ENCODE measurements at places on chromosomes 3 and 15. TPM values are rescaled to one million over a fixed set of nuclear protein-coding genes. Genes with fewer than 3 reads are reported as not detected.

- no peak for DNase-seq
Observed at GRCh38 chr3:49724586-49724985, 835 bp upstream of the GMPPB start.

DNA sequence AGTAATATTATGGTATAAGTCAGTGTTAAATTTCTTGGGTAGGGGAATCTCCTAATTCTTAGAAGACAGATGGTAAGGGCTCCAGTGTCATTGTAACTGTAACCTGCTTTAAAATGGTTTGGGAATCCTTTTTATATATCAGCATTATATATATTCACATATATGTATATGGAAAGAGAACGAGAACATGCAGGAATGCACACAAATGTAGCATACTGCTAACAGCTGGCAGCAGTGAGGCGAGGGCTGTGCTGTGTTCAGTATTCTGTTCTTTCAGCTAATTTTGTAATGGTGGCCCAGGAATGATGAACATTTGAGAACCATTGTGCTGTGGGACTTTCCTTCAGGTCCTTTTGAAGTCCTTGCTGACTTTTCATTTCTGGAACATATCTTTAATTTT is 60.8 kb downstream of the EEFSEC start:
- no peak for DNase-seq

GRCh38 chr15:68515371-68516095 is 63.3 kb upstream of the CORO2B start:
- DNase-seq = no peak

DNA sequence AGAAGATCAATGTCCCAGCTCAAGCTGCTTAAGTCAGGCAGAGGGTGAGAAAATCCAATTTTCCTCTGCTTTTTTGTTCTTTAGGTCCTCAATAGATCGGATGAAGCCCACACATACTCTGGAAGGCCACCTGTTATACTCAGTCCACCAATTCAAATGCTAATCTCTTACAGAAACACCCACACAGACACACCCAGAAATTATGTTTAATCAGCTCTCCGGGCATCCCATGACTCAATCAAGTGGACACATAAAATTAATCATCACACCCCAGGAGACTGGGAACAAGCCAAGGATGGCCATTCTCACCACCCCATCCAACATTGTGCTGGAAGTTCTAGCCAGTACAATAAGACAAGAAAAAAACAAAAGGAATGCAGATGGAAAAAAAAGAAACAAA is 67.8 kb upstream of the SLC24A5 start:
- DNase-seq = no peak

DNA sequence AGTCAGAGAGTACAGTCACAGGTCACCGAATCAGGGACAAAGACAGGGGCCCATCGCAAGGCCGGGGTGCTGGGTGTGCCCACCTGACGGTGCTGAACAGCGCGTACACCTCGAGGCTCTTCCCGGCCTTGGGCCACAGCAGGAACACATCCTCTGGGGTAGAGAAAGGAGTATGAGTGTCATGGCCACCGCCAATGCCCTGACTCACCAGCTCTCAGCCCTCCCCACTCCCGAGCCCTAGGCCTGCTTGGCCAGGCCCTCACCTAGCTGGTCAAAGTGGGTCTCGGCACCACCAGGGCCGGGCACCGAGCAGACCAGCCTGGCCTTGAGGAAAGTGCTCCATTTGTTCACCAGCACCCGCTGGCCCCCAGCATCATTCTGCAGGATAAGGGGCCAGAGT is 4.2 kb downstream of the SEMA3G start:
- DNase-seq = no peak

DNA sequence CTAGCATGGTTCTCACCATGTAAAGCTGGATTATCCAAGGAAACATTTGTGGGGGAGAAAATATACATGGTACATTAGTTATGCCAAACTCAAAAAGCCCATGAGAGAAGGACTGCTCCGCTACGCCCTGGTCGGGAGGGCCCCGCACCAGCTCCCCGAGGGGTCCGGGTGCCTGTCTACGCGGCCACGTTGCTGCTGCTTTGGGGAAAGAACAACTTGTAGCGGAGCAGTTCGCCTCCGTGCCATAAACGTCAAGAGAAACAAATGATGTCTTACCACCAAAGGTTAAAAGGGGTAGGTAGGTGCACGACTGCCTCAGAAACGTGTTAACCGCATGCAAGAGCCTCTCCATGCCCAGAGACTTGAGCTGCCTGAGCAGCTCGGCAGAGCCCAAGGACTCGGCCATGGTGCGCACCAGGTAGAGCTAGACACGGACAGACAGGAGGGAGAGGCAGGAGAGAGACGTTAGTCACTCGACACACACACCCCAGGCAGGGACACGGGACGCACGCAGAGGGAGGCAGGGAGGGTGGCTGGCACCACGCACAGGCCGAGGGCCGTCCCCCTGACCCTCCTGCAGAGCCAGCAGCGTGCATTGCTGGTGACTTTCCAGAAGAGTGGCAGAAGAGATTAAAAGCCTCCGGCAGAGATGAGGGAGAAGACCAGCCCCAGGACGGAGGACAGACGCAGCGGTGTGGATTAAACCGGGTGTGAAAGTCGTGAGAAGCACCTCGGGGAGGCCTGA is 63.4 kb downstream of the CYFIP1 start:
- DNase-seq = no peak

DNA sequence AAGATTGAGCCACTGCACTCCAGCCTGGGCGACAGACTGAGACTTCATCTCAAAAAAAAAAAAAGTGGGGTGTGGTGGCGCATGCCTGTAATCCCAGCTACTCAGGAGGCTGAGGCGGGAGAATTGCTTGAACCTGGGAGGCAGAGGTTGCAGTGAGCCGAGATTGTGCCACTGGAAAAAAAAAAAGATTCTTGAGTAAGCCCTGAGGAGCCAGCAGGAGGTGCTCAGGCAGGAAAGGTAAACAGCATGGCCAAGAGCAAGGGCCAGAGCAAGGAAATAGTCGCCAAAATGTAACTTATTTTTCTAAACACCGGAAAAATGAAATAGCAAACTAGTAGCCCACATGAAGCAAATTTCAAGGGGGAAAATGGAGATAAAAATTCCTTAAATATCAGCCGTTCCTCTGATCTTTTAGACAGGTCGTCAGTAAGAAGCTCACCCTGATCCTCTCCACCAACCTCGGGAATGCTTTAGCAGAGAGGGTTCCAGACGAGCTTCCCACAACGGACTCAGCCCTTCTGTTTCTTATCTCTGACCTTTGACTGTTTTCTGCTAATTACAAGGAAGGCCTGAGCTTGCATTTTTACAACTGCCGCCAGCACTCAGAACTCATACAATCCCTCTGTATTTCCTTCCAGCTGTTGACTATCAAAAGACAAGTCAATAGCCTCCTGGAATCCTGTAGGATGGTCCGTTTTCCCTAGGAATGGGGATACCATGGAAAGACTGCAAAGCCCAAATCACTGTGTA is 45.0 kb upstream of the AKAP13 start:
- DNase-seq = no peak

GOLGA6L7 gene
- not detected for total RNA-seq

GRCh38 chr3:190941694-190942260 is 79.3 kb upstream of the GMNC start:
- DNase-seq = no peak

ST8SIA2 gene
- total RNA-seq = not detected

GRCh38 chr15:25863111-25863967 is at the start of gene ATP10A:
Gene ATP10A (minus strand): TSS chr15:25863327. CDS start chr15:25863096, 231 bp downstream.
- DNase-seq = no peak

DNA sequence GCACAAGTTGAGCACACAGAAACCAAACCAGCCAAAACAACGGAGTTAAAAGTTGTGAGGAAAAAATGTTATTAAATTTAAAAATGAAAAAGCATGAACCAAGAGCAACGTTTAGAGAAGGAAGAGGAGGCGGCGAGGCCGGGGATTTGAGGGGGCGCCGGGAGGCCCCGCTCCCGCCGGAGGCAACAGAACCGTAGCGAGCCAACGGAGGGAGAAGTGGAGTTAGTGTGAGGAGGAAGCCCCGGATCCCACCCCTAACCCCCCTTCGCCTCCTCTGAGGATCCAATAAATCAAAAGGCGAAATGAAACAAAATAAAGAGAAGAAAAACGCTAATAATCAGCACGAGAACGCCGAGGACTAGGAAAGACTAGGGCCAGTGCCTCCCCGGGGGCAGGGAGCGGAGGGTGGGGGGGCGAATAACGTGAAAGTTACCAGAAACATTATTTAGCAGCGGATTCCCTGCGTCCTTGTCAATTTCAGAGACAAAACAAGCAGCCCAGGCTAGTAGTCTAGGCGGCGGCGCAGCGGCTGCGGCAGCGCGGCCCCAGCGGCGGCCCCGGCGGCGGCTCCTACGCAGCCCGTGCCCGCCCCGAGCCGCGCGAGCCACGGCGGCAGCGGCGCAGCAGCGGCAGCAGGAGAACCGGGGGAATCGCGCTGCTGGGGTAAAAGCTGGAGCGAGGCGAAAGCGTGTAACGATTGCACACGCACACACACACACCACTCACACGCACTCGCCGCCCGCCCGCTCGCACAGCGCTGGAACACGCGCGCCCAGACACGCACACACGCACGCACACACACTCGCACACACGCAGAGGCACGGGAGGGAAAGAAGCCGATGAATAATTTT is 1.7 kb downstream of the MEIS2 start:
- peak; percentile 57 for DNase-seq

SV2B gene
- total RNA-seq = not detected

DNA sequence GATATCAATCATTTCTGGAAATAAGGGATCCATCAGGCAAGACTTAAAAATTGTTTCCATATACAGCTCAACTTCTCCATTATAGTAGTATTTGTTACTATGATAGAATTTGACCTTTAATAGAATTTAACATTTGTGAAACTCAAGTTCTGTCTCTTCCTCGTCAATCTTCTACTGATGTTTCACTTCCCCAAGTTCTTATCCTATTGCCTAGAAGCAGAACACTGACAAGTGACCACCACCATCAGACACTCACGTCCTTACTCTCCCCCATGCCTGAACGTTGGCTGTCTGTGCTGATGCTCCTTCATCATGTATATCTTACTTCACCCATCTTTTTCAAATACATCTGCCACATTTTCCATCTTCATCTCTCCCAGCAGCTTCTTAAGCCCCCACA is 26.6 kb upstream of the TAFA4 start:
- DNase-seq = no peak

HRG gene
- total RNA-seq = not detected

DNA sequence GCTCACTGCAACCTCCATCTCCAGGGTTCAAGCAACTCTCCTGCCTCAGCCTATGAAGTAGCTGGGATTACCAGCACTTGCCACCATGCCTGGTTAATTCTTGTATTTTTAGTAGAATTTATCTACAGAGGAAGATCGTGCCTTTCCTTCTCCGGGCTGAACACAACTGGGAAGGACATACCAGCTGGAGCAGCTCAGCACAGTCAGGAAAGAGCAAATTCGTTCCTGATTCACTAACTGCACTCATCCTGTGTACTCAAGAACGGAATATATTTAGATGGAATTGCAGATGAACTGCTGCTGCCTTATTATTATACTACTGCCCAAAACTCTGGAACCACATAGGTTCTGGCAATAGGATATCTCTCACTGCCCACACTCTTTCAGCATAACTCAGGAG is 27.1 kb upstream of the P4HTM start:
- no peak for DNase-seq

TERB2 gene
- total RNA-seq = not detected

VPS18 gene
- total RNA-seq = 75.8 TPM

DNA sequence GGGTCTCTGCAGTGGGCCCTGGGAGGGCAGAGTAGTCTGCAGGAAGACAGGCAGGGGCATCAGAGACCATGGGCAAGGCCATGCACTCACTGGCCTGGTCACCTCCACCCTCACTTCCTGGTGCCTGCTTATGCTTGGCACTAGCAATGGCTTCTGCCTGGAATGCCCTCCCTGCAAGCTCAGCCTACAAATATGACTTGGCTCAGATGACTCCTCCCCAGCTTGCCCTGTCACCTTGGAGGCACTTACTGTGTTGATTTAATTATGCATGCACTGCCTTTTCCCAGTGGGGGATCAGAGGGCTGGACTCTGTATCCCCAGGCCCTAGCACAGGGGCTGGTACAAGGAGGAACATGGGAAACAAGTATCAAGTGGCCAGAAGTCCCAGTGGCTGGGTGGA is 7.8 kb downstream of the C3orf18 start:
- DNase-seq = no peak

GRCh38 chr15:88376574-88377174 is 90.5 kb downstream of the MRPL46 start:
- no peak for DNase-seq

GRCh38 chr3:45214061-45214680 is 11.9 kb downstream of the TMEM158 start:
- no peak for DNase-seq

DNA sequence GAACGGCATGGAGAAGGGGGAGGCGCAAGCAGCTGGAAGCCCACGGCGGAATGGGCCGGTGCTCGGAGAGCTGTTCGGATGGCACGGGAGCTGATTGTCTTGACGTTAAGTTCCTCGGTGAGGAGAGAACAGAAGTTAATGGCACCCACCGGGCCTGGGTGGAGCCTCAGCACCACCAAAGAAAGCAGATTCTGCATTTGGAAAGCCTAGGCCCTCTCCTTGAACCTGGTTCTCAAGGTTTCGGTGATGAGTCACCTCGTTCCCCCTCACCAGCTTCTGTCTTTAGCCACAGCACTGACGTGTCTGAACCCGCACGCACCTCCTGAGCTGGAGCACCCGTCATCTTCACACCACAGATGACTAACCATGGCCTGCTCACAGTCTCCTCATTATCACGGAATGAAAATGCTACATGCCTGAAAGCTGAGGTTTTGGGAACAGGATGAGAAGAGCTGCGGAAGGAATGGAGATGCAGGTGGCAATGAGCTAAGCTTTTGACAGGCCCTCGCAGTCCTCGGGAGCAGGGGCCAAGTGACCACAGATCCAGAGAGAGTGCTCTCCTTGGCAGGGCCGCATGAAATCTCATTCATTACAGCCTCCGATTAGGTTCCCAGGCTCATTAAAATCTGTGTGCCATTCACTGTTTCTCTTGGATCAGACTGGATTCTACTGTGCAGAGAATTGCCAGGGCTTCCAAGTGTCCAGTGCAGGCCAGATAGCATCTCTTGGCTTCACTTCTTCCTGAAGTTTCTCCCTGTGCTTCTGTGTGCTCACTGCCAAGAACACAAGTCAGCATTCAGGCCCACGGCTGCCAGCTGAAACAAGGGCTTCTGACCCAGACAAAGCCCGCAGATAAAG is 96.3 kb upstream of the DLG1 start:
- no peak for DNase-seq

DNA sequence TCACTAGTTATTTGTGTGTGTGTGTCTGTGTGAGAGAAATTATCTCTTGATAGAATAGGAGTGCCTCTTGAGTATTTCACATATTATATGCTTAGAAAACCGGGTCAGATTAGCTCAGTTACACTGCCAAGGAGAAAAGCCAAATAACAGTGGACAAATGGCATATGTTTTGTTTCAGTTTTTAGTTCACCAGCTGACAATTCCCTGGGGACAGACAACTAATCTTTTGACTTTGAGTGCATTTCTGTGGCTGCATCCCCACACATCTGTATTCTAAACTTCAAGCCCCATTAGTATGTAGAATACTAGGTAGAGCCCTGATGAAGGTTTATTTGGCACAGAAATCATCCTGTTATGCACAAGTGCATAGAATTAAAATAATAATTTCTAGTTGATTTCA is 227.7 kb upstream of the CNTN3 start:
- no peak for DNase-seq
